ENCODE measurements at places on chromosomes 2 and 18.
A peak's percentile ranks its signal among the peaks of the same experiment; 100 is the strongest.

DNA sequence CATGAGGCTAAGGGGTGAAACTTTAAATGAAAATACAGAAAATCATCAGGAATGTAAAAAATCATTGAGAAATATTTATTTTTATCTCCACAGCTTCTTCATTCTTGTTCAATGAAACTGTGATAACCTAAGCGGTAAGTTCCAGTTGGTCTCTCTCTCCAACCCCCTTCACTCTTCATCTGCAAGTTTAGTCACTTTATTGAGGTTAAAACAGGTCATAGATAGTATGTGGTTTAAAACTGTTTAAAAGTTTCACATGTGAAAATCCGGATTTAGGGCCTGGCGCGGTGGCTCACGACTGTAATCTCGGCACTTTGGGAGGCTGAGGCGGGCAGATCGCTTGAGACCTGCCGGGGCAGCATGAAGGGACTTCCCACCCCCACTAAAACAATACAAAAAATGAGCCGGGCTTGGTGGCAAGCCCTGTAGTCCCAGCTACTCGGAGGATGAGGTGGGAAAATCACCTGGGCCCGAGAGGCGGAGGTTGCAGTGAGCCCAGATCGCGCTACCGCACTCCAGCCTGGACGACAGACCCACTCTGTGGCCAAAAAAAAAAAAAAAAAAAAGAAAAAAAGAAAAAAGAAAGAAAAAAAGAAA lies 1.6 kb upstream of the PHLPP1 start:
- no peak for DNase-seq

DNA sequence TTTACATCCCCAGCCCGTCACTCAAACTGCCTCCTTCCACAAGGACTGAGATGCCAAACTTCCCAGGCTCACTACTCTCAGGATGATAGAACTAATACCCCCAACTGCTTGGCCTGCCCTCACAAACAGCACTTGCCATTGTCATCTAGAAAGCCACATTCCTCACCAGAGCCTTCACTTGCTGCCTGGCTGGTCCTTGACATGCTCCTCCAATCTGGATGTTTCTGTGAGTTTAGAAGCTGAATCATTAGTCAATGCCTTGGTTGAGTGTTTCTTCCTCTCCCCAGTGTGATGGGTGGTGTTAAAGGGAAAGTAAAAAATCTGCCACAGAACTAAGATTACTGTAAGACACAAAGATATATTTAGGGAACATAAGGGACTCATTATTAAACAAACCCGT lies 52.5 kb downstream of the MARCHF4 start:
- peak; percentile 47 for DNase-seq

DNA sequence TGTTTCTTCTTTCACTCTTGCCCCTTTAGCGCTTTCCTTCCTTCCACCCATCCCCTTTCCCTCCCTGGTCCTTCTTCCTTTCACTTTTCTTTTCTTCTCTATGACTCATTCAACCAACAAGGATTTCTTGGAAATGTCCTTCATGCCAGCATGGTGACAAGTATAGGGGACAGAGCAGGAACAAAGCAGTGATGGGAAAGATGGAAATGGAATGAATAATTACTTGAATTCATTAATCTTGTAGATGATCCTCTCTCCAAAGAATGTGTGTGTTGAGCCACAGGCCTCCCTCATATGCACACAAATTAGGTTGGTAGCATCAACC lies 1.5 kb downstream of the VAMP5 start:
- DNase-seq: peak; percentile 53

GRCh38 chr2:68190991-68191731 lies 33.5 kb downstream of the PNO1 start:
- DNase-seq: peak; percentile 64

- DNase-seq: peak; percentile 69
These were observed 140.9 kb downstream of the CAPN13 start for GRCh38 chr2:30666266-30666874.

Measured in GM04504 (cell line).